Stimulated activated CD4-positive, alpha-beta T cell treated with anti-CD3 and anti-CD28 coated beads, Interleukin-4, amount 100 ng/mL, for 4 hours (primary cell): ENCODE measurements at places on chromosomes 3 and 15.
A peak's percentile ranks its signal among the peaks of the same experiment; 100 is the strongest.

GRCh38 chr3:53109891-53110771, 20.1 kb downstream of the RFT1 start:
- peak; percentile 15 for DNase-seq

DNA sequence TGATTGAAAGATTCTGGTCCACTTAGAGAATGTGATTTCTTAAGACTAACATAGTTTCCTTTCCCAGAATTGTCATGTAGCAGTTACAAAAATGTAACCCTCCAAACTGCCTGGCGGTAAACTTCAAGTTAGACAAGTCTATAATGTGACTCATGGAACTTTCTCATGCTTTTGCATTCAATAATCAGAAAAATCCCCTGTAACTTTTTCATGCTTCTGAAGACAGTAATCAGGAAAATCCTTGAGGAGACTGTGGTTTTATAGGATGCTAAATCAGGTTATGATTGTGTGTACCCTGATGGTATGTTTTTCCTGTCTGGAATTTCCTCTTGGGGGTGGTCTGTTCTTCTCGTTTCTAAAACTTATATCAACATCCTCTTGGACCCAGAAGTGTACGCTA, 74.0 kb upstream of the RARB start:
- no peak for DNase-seq

GRCh38 chr3:124636101-124636862, 94.0 kb upstream of the UMPS start:
- no peak for DNase-seq

- no peak for DNase-seq
Observed at GRCh38 chr3:177426106-177426877, 229.0 kb upstream of the TBL1XR1 start.

DNA sequence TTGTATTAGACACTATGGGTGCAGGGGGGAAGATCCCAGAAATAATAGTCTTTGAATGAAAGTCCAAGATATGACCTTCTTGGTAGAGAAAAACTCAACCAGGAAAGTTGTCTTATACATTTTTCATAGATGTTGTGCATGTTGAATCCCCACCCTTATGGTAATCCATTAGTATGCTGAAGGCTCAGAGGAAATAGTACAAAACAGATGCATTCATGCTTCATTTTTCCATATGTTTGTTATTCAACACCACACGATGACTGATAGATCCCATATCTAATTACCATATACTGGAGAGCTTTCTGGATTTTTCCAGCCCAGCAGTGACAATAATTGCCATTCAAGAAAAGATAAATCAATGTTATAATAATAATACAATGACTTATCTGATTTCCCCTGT, 487.4 kb downstream of the FGF12 start:
- DNase-seq, result no peak

DNA sequence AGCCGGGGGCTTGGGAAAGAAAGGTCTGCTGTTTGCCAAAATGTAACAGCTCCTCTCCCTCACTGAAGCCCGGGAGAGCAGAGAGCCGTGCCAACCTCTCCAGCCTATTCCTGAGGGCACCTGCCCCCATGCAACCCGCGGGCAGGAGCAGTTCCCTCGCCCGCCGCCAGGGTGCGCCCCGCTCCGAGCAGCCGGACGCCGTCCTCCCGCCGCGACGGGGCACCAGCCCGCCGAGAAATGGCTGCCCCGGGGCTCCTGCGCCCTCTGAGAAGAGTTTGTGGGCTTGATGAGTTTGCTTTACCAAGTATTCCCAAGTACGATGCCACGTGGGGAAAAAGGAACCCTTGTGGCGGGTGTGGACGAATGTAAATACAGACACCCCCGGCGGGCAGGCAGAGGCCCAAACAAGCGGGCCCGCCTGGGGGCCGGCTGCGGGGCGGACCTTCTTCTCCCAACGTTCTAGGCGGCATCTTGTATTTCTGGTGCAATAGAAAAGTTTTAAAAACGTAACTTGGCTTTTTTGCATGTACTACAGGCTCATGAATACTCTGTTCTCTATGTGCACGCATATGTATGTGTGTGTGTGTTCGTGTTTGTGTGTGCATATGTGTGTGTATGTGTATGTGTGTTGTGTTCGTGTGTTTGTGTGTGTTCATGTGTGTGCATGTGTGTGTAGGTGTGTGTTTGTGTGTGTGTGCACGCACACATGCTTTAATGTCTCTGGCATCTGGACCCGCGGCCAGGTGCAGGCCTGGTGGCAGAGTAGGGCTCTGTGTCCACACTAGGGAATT, 162.9 kb downstream of the CHSY1 start:
- DNase-seq, result peak; percentile 70

GRCh38 chr3:168036619-168037018, 59.1 kb downstream of the GOLIM4 start:
- no peak for DNase-seq

- DNase-seq, result no peak
Observed at GRCh38 chr3:123739754-123740153, 144.4 kb downstream of the MYLK start.

DNA sequence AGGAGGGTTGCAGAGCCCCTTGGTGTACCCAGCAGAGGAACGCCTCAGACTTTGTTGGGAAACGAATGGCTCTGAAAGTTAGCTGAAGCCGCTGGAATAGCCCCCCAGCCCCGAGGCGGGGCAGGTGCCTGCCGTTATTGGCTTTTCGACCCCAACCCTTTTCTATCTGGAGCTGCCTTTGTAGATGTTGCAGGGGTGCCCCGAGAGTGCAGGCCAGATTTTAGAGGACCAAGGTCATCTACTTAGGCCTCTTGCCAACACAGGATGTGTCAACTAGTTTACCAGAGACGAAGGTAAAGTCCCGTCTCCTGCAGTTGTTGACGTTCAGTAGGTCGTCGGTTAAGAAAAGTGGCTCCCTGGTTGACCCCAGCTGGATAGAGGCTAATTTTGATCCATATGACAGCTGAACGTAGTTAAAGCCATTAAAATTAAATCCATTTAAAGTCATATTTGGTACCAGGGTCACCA, 579 bp upstream of the UBE3A start:
- DNase-seq, result no peak

DNA sequence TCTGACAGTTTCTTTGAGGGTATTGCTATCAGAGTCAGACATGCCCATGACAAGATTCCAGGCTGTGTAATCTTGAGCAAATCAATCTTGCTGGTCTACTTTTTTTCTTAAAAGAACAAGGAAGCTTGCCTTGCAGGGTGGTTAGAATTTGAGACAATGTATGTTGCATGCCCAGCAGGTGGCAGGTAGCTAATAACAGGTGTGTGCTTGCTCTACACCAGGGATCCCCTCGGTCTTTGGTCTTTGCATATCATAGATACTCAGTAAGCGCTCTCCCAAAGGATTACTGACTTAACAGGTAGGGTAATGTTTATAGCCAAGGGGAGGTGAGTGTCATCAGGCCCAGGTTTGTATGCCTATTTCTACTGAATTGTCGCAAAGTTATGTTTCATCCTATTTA, 37.3 kb downstream of the CACNA1D start:
- DNase-seq, result no peak

- DNase-seq, result no peak
Observed at GRCh38 chr3:49015765-49016164, 2.6 kb downstream of the DALRD3 start.

DNA sequence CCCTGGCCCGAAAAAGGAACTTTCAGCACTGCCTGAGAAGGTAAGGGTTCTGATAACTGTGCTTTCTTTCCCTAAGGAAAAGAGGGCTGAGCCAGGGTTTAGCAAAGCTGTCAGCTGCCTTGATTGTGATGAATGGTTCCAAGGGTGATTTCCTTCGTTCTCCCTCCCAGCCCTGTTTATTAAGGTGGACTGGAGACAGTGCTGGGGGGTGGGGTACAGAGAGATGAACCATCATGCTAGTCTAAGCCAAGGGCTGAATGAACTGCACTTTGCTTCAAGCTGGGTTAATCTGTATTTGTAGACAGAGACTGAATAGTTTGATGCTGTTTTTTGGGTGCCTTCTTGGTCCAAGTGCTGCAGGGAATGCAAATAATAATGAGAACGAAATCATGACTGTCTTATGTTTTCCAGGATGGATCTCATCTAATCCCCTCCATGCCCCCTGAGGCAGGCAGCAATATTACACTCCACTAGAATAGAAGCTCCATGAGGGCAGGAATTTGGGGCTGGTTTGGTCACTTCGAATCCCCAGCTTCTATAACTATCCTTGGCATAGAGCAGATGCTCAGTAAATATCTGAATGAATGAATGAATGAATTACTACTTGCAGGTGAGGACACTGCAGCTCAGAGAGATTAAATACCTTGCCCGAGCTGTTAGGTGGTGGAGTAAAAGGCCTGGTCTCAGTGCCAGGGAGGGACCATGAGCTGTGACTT, 10.9 kb downstream of the PXYLP1 start:
- DNase-seq, result no peak

- no peak for DNase-seq
Observed at GRCh38 chr3:117191245-117191644, 481.7 kb downstream of the TUSC7 start.

DNA sequence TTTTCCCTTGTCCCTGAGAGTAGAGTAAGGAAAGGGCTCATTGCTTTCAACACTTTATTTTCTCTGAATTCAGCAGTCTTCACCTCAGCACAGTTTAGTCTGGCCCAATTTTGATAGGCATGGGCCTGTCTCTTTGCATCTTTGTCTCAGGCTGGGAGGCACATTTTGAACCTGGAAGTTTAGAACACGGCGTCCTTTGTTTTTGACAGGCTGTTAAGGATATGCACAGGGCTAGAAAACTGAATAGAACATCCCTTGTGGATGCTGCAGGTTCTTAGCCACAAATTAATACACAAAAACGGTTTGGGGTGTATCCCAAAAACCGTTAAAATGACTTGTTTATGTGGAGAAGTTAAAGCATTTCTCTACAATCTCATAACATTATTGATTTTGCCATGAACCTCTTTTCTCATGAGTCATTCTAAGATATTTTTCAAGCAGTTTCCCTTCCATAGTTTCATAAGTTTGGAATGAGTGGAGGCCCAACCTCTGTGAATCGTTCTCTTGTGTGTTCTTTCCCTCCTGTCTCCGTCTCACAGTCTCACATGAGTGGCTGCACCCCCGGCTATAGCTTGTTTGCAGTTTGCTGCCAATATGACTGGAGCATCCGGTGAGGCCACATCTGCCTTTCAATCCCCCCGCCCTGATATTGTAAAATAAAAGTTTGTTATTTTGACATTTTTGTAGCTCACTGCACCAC, 192.9 kb upstream of the EIF1B start:
- DNase-seq, result no peak

- no peak for DNase-seq
Observed at GRCh38 chr3:13711911-13712650, 163.2 kb downstream of the FBLN2 start.

- DNase-seq, result no peak
Observed at GRCh38 chr3:58242340-58242739, 4.7 kb downstream of the ABHD6 start.

DNA sequence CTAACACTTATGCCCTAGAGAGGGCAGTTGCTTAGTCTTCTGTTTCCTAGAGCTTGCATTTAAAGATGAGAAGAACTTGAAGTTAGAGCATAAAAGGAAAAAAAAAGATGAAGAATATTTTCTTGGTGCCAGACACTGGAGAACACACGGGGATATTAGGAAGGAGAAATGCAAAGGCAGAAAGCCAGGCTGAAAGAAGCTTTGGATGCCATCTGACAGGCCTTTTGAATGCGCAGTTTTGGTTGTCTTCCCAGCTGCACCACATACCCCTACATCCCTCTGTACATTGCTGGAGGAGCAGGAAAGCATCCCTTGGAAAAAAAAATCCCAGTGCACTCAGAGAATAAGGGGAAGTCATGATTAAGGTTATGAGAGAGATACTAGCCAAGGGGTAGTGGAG, 378.9 kb downstream of the GAP43 start:
- no peak for DNase-seq

DNA sequence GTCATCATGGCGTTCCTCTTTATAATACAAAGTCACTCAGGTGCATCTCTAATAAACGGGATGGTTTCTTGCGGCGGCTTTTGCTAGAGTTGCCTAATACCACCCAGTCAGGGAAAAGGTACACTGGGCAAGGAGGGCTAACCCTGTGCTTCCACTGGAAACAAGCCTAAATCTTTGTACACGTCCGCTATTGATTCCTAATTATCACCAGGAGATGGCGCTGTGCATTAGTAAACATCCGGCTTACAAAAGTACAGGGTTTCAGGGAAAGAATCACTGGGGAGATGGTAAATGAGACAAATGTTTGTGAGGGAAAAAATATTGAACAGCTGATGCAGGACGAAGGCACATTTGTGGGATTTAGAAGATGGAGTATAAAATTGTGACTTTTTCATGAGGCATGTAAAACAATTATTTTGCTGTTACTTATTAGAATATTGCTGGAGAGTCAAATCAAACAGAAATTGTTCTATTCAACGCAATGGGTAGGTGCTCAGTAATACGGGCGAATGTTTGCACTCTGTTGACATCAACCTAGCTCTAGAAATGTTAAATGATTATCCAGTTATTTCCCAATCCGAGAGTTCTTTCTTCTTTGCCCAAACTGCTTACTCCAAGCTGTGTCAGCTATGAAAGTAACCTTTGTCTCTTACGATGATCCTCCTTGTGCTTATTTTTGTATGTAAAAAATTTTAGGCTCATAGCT, 50.6 kb downstream of the GMNC start:
- no peak for DNase-seq

DNA sequence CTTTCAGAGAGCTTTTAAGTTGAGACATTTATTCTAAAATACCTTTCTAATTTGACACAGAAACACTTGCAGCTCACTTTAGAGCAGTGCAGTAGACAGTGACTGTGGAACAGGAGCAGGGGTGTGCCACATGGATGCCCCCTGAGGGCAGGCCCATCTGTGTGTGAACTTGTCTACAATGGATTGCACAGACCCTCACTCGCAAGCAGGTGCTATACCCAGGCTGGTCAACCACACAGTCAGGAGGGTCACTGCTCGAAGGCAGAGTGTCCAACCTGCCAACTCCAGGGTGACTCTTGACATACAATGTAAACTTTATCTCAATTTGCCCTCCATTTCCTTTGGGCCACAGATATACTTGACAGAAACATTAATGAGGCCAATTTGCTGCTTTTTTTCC, 437.2 kb downstream of the EPHB1 start:
- DNase-seq, result no peak

DNA sequence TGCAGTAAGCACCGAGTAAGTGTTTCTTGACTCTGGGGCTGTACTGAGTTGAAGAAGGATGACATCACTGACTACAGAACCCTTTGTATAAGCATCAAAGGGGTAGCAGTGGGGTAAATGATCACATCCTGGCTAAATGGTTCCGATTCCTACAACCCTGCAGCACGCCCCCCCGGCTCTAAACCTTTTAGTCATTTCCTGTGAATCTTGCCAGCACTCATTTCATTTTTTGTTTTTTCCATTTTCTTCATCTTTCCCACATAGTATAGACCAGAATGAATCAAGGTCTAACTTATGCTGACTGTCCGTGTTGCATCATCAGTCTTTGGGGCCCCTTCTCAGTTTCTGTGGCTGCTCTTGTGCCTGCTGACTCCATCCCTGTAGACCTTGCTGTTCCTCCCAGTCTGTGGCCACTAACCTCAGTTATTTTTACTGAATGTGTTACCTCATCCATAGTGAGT, 383.1 kb upstream of the TPRG1 start:
- DNase-seq, result peak; percentile 81

DNA sequence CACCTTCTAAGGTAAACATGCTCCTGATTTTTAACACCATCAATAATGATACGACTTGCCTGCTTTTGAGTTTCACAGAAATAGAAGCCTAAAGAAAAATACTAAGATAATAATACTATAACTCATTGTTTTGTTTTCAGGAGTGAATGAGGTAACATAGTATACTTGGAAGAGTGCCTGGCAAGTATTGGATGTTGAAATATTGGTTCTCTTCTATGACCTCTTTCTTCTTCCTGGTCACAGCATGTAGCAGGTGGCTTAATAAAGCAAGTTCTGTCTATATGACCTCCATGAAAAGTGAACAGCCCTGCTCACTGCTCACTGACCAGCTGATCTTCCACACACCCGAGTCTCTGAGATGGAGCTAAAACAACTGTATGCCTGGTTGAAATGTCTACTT, 312.3 kb upstream of the ONECUT1 start:
- no peak for DNase-seq
